ENCODE measurements at places on chromosomes 16 and 17.

DNA sequence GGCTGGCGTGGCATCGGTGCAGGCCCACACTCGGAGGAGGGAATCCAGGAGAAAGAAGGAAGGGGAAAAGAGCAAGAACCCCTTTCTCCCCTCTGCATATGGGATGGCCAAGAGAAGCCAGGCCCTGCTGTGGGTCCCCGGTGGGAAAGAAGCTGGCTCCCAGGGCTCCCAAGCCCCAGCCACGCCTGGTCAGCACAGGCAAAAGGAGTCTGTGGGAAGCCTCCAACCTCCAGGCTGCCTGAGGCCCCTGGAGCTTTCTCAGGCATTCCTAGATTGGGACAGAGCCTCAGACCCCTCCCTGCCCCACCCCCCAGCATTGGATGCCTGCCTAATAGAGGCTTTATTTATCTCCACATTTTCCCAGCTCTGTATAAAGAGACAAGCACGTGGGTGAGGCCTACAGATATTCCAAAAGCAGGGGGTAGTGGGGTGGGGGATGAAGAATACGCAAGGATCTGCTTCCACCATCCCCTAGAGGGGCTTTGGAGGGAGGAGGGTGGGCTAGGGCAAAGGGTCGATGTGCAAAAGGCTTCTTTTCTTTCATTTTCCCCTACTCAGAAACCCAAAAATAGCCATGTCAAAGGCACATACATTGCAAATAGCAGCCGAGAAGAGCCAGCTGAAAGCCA is 56.4 kb downstream of the MPRIP start:
- DNase-seq = no peak

DNA sequence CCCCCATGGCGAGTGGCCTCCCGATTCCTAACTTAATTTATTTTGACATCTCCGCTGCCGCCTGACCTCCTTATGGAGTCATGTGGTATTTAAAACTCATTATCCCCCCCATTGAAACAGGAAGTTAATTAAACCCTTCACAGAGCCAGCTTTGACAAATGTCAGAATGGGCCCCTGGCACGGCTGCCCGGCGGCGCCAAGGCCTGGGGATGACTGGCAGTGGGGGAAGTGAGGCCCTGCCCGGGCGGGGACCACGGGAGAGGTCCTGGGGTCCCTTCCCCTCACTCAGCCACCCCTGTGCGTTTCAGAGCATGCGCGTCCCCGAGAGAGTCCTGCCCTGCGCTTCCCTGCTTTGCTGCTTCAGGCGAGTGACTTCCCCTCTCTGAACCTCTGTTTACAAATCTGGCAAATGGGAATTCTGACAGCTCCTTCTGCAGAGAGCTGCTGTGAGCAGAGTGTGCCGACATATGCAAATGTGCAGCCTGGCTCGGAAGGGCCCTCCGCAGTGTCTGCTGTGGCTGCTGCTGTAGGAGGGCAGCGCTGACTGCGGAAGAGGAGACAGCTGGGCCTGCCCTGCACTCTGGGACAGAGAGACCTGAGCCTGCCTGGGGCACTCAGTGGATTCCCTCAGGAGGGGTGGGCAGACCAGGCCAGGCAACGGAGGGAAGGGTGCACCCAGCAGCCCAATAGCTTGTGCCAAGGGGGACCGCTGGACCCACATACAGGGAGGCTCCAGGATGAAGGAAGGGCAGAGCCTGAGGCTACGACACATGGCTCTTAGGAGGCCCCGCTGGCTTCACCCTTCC is 4.4 kb upstream of the ZFPM1 start:
- DNase-seq = no peak

GRCh38 chr16:50293041-50293783 is 26.9 kb downstream of the ADCY7 start:
- DNase-seq = no peak

- no peak for DNase-seq
These were observed 168.2 kb upstream of the ZNF267 start for GRCh38 chr16:31705371-31705770.

- no peak for DNase-seq
These were observed 105.0 kb downstream of the XYLT1 start for GRCh38 chr16:17365591-17366298.

GRCh38 chr16:24525970-24526559 is 13.3 kb upstream of the RBBP6 start:
- DNase-seq = no peak

- no peak for DNase-seq
These were observed 64.1 kb downstream of the RMI2 start for GRCh38 chr16:11409398-11409797.

GRCh38 chr16:31713945-31714902 is 159.4 kb upstream of the ZNF267 start:
- no peak for DNase-seq

GRCh38 chr17:42253578-42253977 is 22.6 kb downstream of the STAT5B start:
- DNase-seq = no peak

- DNase-seq = no peak
These were observed at the start of gene HNF1B for GRCh38 chr17:37744961-37745800. TSS of gene HNF1B (minus strand) at chr17:37745059. CDS start at chr17:37744884, 175 bp downstream.

DNA sequence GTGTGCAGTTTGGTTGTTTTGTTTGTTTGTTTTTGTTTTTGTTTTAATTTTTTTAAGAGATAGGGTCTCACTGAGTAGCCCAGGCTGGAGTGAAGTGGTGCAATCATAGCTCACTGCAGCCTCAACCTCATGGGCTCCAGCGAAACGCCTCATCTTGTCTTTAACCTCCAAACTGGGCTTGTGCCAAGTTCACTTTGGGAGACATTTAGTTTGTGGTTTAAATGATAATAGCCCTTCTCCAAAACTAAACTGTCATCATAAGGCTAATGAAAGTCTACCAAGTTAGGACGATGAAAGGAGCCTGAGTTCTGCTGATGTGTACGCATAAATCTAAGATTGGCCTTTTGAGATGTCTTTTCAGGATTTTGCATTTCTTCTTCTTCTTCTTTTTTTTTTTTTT is 6.5 kb upstream of the CARD14 start:
- no peak for DNase-seq

Measured in anterior cingulate cortex (tissue), 58 donors.